CD4-positive, CD25-positive, alpha-beta regulatory T cell (primary cell): ENCODE measurements at places on chromosomes 2 and 18.

DNA sequence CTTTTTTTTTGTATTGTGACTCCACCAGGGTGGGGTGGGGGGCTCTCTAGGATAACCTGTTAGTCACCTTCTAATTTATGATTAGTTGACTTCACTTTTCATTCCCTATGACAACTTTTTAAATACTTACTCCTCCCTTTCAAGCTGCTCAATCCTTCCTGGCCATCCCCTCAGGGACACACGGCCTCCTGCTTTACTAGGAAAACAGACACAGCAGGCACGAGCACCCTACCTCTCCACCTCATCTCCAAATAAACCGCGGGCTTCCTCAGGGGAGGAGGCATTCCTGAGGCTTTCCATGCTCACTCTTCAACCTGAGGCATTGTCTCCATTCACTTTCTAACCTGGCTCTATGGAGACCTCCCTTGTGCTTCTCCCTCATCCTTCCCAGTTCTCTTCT is 33.0 kb downstream of the B4GALT6 start:
- DNase-seq: no peak

GRCh38 chr18:34224423-34225217 is at the start of gene NOL4:
TSS of gene NOL4 (minus strand) at chr18:34224913. CDS start at chr18:34223253, 1,660 bp downstream.
- DNase-seq: no peak

- no peak for DNase-seq
Observed at GRCh38 chr2:86199834-86200177, 549 bp downstream of the MRPL35 start.

- no peak for DNase-seq
Observed at GRCh38 chr18:36505665-36506064, 208.2 kb downstream of the FHOD3 start.

DNA sequence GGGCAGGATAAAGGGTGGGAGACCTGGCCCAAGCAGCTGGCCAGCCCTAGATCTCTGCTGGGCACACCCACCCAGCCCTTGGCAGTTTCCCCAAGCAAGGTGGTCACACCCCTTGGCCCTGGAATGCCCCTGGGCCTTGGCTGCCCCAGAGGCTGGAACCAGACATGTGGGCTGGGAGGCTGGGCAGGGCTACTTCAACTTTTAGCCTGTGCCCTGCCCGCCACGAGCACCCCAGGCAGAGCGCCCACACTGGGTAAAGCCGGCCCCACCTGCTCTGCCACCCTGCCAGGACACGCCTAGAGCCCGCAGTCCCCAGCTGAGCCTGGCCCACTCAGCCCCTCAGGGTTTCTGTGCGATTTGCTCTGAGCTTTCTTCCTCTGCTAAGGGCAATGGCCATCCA is 119.7 kb upstream of the SMAD2 start:
- no peak for DNase-seq
